Mesenteric fat pad (tissue), 1 donor: ENCODE measurements at places on chromosomes 6 and 20.

GRCh38 chr20:49831770-49832631 lies 19.4 kb downstream of the SLC9A8 start:
- DNase-seq: no peak

- DNase-seq: no peak
Observed at GRCh38 chr6:44176762-44177509, 18.3 kb downstream of the CAPN11 start.

GRCh38 chr20:19682249-19682648 lies 75.8 kb upstream of the RIN2 start:
- no peak for DNase-seq

- DNase-seq: peak; percentile 82
Observed at GRCh38 chr6:3324262-3324942, 65.7 kb downstream of the PSMG4 start.

- no peak for DNase-seq
Observed at GRCh38 chr6:135506270-135506997, 8.9 kb upstream of the AHI1 start.

DNA sequence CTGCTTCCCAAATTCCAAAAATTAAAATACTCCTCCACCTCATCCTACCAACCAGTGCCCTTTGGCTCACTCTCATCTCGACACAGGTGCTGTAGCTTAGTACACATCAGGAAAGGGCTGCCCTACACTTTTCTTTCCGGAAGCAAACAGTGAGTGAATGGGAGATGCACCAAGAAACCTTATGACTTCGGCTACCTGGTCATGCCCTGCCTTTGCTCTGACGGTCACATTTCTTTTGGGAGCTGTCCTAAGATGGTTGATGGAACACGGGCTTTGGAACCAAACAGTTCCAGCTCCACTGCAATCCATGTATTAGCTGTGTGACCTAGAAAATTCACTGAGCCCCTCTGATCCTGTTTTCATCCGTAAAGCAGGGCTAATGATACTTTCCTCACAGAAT lies 92.7 kb upstream of the ASF1A start:
- DNase-seq: no peak

DNA sequence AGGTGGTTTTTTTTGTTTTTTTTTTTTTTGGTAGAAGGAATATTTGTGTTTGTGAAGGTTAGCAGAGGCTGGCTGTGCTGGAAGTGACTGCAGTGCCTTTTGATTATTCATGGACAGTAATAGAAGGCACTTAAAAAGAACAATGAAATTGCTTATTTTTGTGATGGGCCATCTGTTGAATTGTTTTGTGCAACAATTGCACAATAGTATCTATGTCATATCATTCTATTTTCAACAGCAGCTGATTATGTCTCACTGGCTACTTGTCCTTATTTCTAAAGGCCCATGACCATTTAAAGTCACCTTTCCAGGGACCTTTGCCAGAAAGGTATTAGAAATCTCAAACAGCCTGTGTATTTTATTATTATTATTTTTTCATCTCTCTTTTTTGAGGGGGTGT lies 70.6 kb downstream of the AFG1L start:
- DNase-seq: no peak

DNA sequence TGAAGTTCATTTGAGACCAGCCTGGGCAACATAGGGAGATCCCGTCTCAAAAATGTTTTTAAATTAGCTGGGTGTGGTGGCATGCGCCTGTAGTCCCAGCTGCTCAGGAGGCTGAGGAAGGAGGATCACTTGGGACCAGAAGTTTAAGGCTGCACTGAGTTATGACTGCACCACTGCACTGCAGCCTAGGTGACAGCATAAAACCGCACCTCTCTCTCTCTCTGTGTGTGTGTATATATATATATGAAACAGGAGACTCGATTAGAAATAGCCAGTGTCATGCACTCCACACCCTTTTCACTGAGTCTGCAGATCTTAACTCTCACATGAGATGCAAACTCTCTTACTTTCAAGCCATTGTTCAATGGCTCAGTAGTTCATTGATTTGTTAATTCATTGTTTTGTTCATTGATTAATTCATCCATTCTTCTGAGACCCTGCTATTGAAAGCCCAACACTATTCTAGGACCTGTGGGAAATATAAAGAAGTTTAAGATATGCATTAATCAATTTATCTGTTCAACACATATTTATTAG lies 52.4 kb upstream of the MRPS10 start:
- no peak for DNase-seq

DNA sequence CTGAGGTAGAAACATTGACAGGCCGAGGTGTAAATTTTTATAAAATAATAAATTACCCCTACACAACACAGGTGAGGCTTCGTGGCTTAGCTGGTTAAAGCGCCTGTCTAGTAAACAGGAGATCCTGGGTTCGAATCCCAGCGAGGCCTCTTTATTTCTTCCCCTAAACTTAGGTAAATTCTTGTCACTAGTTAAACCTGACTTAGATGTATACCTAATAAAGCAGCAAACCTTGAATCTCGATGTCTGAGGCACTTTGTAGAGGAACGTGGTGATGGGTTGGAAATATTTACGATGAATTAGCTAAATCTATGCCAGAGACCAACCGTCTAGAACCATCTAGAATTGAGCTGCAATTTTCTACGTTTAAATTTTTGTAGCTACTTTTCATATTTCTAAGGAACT lies 185.6 kb downstream of the OR2B2 start:
- no peak for DNase-seq

- no peak for DNase-seq
Observed at GRCh38 chr6:100923481-100924165, 42.5 kb upstream of the ASCC3 start.

DNA sequence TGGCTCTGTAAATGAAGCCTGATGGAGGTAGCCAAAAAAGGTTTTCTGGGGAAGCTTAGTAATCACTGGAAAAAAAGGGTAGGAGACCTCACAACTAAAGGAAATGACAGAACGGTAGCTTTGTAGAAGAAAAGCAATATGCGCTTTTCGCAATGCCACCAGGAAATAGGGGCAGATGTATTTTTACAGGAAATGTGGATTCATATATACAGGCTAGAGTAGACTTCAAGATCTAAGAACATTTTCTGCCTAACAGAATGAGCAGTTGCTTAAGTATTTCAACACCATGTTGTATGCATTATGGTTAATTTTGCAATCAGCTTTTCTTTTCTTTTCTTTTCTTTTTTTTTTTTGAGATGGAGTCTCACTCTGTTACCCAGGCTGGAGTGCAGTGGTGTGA lies 219.6 kb downstream of the CD83 start:
- DNase-seq: no peak

DNA sequence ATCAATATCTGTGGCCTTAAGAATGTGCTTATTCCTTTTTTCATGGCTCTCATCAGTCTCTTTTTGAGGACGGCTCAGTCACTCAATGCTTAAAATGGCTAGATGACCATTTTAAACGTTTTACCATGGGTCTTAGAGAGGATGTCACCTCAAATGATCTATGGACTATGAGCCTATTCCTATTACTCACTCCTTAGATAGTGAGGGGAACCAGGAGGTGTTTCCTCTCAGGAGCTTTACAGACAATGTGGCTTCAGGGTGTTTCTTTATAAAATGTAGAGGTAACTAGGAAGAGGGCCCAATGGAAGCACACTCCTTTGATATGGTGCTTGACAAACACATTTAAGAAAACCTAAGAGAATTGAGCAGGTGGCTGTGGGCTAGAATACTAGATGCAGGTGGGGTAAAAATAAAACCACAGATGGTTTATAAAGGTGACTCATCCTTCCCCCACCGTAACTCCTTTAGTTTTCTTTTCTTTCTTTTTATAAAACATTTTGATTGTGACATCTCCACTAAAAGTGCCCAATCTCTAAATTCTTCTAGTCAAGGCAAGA lies 1.5 kb upstream of the TMEM200A start:
- DNase-seq: no peak

- no peak for DNase-seq
Observed at GRCh38 chr6:91654357-91654756, 1067.5 kb upstream of the MAP3K7 start.

GRCh38 chr20:62805711-62806382 lies 1.2 kb downstream of the OGFR start:
- no peak for DNase-seq

- DNase-seq: no peak
Observed at GRCh38 chr6:11804701-11805100, 26.1 kb upstream of the ADTRP start.

GRCh38 chr6:81366972-81367371 lies 385.5 kb downstream of the TENT5A start:
- no peak for DNase-seq

GRCh38 chr6:26156850-26157250 lies 69.6 kb downstream of the HFE start:
- DNase-seq: no peak

- DNase-seq: no peak
Observed at GRCh38 chr6:46888031-46888430, 33.7 kb downstream of the ADGRF5 start.

GRCh38 chr6:161117308-161117707 lies 125.7 kb downstream of the MAP3K4 start:
- no peak for DNase-seq

- no peak for DNase-seq
Observed at GRCh38 chr6:94956910-94957309, 620.4 kb upstream of the MANEA start.

DNA sequence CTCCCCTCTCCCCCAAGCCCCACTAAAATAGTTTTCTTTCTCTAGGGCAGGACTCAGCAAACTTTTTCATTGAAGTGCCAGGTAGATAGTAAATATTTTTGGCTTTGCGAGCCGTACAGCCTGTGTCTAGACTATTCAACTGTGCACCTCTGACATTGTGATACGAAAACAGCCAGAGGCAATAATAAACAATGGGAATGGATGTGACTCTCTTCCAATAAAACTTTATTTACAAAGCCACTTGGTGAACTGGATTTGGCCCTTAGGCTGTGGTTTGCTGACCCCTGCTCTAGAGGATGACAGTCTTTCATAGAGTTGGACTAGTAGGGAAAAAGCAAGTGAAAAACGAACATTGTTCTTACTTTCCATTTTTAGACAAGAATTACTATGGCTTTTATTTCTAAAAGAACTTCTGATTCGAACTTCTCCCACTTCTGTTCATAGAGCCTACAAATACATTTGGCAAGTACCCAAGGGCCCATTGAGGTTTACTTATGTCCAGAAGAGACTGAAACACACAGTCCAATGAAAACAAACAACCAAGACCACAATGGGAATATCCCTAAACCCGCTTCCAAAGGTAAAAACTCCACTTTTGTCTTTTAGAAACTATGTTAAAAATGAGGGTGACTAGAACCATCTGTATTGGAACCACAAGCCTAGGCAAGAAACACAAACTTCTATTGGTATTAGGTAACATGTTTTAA lies 46.4 kb upstream of the CDKAL1 start:
- DNase-seq: no peak

- no peak for DNase-seq
Observed at GRCh38 chr20:45857882-45858216, 435 bp downstream of the ZSWIM3 start.

DNA sequence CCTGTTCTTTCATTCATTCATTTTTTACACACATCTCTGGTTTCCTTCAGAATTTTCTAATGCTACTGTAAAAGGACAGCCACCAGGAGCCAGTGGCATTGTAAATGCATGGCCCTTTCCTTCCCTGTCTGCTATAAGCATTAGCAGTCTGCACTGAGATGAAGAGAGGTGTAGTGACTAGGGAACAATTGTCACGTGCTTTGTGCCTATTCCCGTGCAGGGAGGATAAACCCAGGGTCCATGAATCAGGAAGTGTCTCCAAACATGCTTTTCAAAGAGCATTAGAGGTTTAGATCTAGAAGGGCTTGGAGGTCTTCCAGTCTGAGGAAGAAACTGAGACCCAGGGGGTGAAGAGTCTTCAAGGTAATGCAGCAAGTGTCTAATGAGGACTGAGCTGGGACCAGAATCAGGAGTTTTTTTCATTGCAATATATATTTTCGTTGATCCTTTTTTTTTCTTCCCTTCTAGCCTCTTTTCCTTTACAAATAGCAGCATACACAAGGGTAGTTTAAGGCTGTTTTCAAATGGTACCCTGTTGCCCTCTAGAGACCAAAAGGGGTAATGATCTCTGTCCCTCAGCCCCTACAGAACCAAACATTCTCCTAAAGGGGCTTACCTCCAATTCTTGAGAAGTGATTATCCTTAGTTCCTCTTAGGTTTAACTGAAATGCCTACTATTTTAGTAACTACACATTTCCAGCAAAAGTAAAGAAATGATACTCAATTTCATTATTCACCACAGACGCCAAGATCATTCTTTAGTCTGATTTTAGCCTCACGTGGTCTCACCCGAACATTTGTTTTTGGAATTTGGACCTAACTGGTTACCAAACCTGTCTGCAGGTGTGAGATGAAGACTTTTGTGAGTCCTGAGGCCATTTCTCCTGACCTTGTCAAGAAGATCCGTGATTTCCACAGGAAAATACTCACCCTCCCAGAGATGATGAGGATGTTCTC lies 6.6 kb downstream of the TRIM15 start:
- DNase-seq: no peak

DNA sequence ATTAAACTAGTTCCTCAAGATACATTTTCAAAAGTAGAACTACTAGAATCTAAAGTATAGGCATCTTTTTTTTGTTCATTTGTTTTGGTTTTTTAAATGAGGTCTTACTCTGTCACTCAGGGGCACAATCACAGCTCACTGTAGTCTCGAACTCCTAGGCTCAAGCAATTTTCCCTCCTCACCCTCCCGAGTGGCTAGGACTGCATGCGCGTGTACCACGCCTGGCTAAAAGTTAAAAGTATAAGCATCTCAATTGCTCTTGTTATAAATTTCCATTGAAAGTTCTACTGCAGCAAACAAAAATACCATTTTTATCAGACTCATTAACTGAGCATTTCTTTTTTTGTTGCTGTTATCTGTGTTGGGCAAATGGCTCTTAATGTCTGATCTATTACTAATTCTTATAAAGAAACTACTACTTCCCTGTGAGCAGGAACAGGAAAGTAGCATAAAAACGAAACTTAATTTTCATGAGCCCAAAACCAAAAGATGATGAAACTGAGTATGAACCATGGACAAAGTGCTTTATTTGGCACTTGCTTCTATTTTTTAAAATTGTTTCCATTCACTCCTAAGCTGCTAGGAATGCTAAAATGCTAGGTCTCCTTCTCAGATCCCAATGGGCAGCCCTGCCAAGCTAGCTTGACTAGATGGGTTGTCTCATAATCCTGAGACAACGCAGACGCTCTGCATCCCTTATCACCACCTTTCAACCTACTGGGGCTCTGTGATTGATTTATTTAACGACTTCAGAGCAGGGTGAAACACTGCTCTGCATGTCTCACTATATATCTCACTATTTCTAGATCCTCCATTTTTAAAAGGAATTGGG lies 36.9 kb downstream of the TRPC4AP start:
- DNase-seq: no peak

DNA sequence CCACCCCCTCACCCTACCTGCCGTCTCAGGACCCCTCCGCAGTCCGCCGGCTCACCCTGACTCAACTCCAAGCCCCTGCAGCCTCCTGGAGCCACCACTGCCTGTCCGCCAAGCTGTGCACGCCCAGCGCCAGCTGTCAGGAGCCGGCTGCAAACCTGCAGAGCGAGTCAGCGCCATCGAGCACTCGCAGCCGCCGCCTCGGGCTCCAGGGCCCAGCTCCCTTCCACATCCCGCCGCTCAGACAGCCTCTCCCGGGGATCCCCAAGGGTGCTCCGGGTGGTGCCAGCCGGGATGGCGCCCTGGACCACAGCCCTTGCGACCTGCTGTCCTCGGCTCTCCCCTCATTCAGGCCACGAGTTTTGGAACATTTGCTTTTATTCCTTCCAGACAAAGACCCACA lies 4.3 kb downstream of the TNNC2 start:
- no peak for DNase-seq

GRCh38 chr6:106702046-106702445 lies 72.7 kb downstream of the QRSL1 start:
- no peak for DNase-seq
